ENCODE measurements at places on chromosomes 5 and 9.

GRCh38 chr5:8516356-8516755, 647.4 kb downstream of the MTRR start:
- DNase-seq = no peak

- peak; percentile 43 for DNase-seq
These were observed 2.8 kb upstream of the PFN3 start for GRCh38 chr5:177403102-177403791.

GRCh38 chr5:132176987-132177386, 50.7 kb downstream of the P4HA2 start:
- peak; percentile 24 for DNase-seq

GRCh38 chr5:62354028-62354874, 48.2 kb downstream of the KIF2A start:
- DNase-seq = peak; percentile 57

- DNase-seq = peak; percentile 19
These were observed 33.1 kb downstream of the DAB2IP start for GRCh38 chr9:121684381-121685145.
